H7 (cell line): ENCODE measurements at places on chromosomes 6 and 20. TPM values are rescaled to one million over a fixed set of nuclear protein-coding genes. Genes with fewer than 3 reads are reported as not detected.

The XKR7 gene
- 0.63 and 0.73 TPM in 2 replicates for total RNA-seq

The VGLL2 gene
- total RNA-seq = not detected in 2 replicates

The DEFB132 gene
- not detected in 2 replicates for total RNA-seq

The FNDC11 gene
- total RNA-seq = 6.4 and 8.0 TPM in 2 replicates

The HCK gene
- total RNA-seq = 0.70 and 0.76 TPM in 2 replicates

The MATN4 gene
- 0.14 and 0.67 TPM in 2 replicates for total RNA-seq

The TFAP2B gene
- total RNA-seq = not detected in 2 replicates

The BTNL2 gene
- total RNA-seq = not detected in 2 replicates

The TCF21 gene
- total RNA-seq = 0.03 TPM in 1 of 2 replicates, not detected in the other

The ZBTB9 gene
- total RNA-seq = 15.5 and 16.4 TPM in 2 replicates
